ENCODE measurements at places on chromosomes 12 and 14.

- DNase-seq = no peak
Measured at GRCh38 chr12:102539651-102540553, 59.5 kb upstream of the IGF1 start.

GRCh38 chr12:53180931-53181645 is 363 bp upstream of the CSAD start:
- DNase-seq = peak; percentile 77

- no peak for DNase-seq
Measured at GRCh38 chr12:47921907-47922306, 17.1 kb upstream of the VDR start.

DNA sequence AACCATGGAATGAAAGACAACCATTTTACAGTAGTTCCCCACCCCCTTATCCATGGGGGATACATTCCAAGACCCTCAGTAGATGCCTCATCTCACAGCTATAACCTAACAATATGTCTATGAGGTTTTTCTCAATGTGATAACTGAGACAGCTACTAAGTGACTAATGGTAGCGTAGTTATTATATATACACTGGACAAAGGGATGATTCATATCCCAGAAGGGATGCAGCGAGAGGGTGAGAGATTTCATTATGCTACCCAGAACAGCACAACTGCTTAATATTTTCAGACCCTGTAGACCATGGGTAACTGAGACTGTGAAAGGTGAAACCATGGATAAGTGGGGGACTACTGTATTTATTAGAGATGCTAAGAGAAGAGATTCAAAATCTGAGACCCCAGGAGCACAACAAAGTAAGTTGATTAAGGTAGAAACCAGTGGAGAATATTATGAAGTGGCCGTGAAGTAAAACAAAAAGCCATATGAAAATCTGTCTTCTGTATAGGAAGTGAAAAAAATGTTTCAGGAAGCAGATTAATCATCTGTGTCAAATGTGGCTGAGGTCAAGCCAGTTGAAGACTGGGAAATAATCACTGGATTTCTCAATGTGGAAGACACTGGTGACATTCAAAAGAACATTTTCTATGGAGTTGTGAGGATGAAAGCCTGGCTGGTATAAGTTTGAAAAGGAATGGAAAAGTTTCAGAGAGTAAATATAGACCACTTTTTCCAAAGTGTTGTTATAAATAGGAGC is 77.2 kb downstream of the RPL10L start:
- no peak for DNase-seq

DNA sequence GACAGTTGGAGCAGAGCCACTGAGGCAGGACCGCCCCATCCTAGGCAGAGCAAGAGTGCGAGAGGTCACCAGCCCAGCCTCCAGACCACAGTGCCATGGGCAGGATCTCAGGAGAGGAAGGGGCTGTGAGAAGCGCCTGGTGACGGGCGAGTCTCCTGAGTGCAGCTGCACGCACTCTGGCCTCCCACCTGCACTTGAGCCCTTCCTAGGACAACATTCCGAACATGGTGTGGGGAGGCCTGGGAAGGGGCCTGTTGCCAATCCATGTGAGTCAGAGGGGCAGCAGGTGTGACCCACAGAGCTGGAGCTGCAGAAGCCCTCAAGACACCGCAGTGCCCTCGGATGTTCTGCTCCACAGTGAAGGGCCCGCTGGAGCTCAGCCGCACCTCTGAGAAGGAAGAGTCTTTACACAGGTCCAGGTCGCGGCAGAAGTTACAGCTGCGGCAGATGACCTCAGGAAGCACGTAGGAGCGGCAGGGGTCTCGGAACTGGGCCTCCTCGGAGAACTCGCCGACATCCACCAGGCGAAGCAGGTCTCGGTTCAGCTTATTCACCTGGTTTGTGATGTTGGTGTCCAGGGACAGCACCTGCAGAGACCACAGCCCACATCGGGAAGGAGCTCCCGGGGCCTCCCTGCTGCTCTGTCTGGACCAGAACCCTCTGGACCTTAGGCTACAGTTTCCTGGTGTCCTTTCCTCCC is 7.3 kb downstream of the P2RX2 start:
- no peak for DNase-seq

- DNase-seq = no peak
Measured at GRCh38 chr12:3920351-3921150, 47.4 kb upstream of the PARP11 start.

DNA sequence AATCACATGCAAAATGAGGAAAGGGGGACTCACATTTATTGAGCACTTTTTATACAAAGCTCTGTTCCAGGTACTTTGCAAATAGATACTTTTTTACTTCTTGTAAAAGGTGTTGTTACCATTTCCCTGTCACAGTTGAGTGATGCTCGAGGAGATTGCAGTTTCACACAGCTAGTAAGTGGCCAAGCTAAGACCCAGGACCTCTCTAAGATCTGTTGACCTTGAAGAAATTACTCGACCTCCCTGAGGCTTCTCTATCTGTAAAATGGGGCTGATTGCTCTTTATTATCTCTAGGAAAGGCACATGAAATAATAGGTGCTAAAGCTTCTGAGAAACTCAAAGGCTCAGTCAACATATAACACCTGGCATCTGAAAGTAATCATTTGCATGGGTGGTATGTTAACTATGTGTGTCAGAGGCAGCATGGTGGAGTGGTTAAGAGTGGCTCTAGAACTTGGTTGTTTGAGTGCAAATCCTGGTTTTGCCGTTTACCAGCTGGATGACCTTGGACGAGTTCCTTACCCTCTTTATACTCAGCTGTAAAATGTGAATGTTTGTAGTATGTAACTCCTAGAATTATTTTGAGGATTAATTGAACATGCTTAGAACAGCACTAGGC is 41.5 kb downstream of the IFT81 start:
- no peak for DNase-seq

DNA sequence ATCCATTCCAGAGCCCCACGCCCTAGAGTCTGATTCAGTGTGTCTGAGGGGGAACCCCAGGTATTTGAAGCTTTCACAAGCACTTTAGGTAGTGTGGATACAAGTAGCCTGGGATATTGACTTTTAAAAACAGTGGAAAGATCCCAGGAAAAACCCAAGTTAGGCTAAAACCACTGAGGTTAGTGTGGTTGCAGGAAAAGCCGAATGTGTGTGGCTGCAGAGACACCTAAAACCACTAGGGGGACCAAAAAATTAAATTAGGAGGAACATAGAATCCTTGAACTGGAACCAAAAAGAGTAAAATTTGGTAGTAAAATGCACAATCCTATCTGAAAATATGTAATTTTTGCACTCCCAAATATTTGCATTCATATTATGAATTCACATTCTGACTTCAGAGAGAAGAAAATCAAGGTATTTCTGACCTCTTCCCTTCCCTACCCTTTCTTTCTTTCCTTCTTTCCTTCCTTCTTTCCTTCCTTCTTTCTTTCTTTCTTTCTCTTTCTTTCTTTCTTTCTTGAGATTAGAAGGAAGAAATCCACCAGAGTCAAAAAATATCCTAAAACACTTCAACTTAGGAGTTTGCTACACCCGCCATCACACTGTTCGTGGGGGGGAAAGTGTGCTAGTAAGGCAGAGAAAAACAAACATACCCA is 37.8 kb downstream of the SLCO1A2 start:
- DNase-seq = no peak

DNA sequence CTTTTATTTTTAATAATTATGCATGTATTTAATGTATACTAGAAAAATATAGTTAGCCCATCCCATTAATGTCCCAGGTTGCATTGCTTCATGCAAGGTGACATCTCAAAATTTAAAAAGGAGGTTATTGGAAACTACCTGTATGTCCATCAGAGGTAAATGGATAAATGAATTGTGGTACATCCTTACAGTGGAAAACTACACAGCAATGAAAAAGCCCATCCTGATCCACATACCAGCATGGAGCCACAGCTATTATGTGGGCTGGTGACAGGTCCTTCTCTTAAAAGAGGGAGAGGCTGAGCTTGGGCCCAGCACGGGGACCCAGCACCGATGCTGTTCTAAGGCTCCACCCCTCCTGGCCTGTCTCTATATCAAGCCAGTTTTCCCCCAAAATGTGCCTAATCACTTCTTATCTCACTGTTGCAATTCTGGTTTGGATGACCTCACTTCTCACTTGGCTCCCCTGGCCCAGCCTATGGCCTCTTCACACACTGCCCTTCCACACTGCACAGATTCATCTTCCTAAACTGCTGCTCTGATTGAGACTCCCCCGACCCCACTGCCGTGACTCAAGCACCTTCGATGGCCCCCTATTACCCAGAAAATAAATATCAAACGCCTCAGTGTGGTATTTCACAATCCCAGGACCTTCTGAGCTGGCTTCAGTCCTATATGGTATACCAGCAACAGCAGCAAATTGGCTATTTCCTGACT is 97.1 kb upstream of the NCOR2 start:
- DNase-seq = no peak

GRCh38 chr14:72916174-72916573 is 10.1 kb upstream of the DCAF4 start:
- DNase-seq = no peak

GRCh38 chr12:55619354-55620138 is 17.1 kb upstream of the OR10P1 start:
- DNase-seq = peak; percentile 49

GRCh38 chr12:44993161-44993560 is 57.7 kb downstream of the DBX2 start:
- DNase-seq = no peak

DNA sequence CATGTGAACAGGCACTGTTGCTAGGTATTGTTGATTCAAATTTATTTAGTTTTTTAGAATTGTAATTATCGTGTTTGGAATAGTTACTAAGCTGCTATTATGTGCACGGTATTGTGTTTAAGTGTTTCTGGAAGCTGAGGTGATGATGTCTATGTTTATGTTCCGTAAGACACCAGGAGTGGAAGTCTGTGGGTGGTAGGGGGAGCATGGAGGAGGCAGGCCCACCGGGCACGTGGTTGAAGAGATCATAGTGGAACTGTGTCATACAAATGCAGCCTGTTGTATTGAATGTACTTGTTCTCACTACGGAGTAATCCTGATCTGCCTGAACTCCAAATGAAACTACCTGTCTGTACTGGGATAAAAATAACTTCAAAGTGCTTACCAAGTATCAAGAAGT is 36.1 kb upstream of the STXBP6 start:
- no peak for DNase-seq

DNA sequence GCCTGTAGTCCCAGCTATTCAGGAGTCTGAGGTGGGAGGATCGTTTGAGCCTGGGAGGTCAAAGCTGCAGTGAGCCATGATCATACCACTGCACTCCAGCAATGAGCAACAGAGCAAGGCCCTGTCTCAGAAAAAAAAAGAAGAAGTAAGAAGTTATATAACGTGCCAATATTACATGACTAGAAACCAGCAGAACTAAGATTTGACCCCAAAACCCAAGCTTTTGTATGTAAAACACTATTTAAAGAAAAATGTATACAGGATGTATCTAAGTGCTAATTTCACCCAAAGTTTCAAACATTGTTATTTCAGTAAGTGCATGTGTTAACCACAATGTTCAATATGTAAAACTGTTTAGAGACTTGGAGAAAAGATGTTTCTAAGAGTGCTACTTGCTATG is 94.7 kb downstream of the SLC5A8 start:
- DNase-seq = no peak

DNA sequence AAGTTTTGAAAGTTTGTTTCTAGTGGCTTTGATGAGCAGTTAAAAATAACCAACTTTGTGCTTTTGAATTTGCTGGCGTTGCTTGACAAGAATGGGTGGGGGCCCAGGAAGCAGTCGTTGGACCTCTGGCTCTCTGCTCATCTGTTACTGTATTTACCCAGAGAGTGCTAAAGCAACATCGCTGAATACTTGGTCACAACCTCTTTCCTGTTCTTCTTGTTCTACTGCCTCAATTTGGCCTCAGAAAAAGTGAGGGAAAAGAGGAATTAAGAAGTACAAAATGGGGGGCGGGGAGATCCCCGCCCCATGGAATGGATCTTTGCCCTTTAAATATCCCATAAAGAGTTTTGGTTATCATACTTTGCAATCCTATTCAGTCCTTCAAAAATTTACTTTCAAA is 221.5 kb upstream of the G2E3 start:
- DNase-seq = no peak

- DNase-seq = no peak
Measured at GRCh38 chr14:75274050-75274898, 4.4 kb upstream of the FOS start.

DNA sequence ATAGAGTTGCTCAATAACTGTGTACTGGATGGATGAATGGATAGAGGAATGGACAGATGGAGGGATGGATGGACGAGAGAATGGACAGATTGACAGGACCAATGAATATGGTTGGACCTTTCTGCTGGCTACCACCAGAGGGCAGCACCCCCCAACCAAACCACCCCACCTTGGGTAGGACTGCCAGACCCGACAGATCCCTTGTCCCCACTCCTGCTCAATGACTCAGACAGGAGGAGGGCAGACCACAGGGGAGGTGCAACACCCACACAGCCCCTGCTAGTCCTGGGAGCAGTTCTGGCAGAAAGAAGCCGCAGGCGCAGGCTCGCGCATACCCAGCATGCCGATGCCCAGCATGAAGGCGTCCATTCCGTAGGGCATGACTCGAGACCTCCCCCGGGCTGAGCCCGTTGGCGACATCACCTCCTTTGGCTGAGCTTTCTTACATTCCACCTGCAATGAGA is 12.4 kb downstream of the MSI1 start:
- DNase-seq = peak; percentile 67

GRCh38 chr12:96197503-96198272 is 3.5 kb downstream of the ELK3 start:
- DNase-seq = no peak

All from progenitor cell of endocrine pancreas (in vitro differentiated cells).